ENCODE measurements at places on chromosomes 4 and X.

GRCh38 chr4:13866881-13867280 is 239.4 kb upstream of the BOD1L1 start:
- DNase-seq: no peak

GRCh38 chr4:119733431-119733830 is 104.8 kb upstream of the PDE5A start:
- no peak for DNase-seq

DNA sequence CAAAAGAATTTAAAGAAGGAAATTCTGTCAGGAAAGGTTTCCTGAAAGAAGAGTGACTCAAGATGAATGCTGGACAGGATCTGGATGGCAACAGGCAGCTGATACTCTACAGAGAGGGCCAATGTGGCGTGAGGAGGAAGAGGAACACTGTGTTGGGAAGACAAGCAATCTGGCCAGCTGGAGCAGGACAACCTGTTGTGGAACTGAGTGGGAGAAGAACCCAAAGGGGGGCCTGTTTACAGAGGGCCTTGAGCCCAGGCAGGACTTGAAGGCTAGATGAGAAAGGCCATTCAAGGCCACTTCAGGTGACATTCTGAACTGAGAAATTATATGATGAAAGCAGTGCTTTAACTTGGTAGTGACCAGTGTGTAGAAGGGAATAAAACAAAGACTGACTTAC is 8.5 kb downstream of the OTUD4 start:
- no peak for DNase-seq

DNA sequence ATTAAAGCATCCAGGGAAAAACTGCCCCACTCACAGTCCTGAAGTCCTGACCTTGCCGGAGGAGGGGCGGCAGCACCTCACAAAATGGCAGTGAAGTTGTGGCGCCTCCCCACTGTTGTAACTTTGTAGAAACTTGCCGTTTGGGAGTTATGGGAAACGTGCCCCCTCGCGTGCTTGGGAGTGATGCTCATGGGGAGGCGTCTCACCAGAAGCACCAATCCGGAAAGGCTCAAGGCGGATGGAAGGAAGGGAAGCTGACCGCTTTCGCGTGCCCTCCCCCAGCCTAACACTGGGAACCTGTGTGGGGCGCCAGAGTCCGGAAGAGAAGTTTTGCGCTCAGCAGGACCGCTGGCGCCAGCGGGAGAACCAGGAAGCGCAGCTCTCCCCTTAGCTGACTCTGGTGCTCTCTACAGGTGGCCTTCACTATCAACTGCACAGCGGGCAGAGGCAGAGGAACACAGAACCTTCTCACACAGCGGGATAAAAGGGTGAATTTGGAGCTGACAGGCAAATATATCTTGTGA is at the start of the genes CT45A10 and SAGE1:
CT45A10 (minus strand) TSS at position 151 of the 524 bp plus-strand sequence. CDS start 8,100 bp downstream, outside the sequence.
SAGE1 (plus strand) TSS at position 423 of the 524 bp plus-strand sequence. CDS start 2,527 bp downstream, outside the sequence.
- no peak for DNase-seq

DNA sequence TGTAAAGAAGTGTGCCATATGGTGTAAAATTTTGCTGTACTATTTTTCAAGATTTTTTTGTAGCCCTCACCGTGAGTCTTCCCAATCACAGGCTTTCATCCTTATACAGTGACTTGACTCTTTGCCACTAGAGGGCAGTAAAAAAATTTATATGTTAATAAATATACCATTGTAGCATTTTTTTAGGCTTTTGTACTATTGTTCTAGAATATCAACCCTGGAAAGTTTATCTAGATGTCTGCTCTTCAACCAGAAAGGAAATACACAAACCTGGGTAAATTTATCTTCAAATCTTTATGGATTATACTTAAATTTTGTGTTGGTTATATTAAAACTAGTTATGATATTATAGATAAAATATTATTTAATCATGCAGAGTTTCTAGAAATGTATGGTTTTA is 235.3 kb downstream of the TENM3 start:
- DNase-seq: no peak

DNA sequence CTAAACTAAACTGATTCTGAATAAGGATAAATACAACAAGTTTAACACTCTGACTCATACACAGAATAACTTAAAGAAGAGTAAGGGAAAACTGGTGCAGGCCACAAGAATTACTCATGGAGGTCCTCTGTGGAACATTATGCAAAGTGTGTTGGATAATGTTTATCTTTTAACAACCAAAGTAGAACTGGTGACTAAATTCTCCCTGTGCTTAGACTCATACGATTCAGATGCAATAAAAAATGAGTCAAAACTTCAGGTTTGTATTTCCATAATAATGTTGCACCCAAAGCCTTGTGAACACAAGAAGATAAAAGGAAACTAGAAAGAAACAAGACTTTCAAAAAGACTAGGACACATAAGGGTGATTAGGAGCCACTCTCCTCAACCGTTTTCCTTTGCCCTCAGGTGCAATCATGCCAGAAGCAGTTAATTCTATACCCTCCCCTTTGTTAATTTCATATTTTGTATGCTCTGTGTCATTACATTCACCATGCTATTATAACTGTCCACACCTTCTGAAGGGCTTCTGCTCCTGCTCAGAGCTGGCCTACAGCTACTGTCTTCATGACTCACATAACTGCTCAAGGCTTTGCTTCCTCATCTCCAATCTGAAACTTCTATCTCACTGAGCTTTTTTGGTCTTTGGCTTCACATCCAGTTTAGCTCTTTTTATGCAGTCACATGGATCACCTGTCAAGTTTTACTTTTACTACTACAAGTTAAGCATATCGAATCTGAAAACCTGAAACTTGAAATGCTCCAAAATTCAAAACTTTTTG is 60.2 kb downstream of the KCNIP4 start:
- no peak for DNase-seq

DNA sequence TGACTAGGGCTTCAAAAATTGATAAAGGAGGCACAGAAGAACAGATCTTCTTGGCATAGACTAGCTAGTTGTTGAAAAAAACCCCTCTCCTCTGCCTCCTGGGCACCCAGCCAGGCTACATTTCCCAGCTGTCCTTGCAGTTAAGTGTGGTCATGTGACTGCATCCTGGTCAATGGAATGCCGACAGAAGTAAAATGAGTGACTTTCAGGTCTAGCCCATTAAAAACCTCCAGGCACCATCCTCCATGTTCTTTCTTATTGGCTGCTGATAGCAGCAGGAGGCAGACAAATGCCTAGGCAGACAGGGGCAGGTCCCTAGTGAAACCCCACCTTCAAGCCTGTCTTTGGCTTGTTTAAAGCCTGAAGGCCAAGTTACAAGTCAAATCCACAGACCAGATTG is 35.3 kb downstream of the ATXN3L start:
- DNase-seq: no peak

- no peak for DNase-seq
These were observed 7.5 kb downstream of the SMIM10 start for GRCh38 chrX:134998246-134998645.

DNA sequence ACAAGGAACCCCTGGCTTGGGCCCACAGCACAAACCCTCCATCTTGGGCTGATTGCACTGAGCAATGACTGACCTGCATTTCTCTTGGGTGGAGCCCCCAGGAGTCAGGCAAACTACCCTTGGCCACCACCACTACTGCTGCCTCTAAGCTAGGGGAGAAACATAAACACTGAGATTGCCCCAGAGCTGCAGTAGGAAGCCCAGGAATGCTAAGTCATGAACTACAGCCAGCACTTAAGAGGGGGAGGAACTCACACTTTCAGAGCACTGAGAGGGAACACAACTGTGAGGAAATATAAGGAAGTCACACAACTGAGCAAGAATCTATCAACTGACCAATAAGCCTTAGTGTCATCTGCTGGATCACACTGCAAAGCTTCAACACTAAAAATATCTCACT is 111.6 kb upstream of the PPP3CA start:
- DNase-seq: no peak

- DNase-seq: peak; percentile 56
These were observed at the start of gene HELT for GRCh38 chr4:185017964-185018772. Gene HELT, plus strand, starts transcription at chr4:185018490. Its CDS starts 439 bp downstream, at chr4:185018929.

- no peak for DNase-seq
These were observed 4.8 kb downstream of the SAT1 start for GRCh38 chrX:23787745-23788118.

GRCh38 chr4:120616-121015 is 3.7 kb upstream of the ZNF718 start:
- no peak for DNase-seq

- no peak for DNase-seq
These were observed 103.6 kb downstream of the RTL3 start for GRCh38 chrX:78555401-78555980.

GRCh38 chr4:77022560-77023179 is 53.1 kb downstream of the CCNI start:
- DNase-seq: peak; percentile 68

- DNase-seq: no peak
These were observed 269.2 kb upstream of the MAOA start for GRCh38 chrX:43386875-43387274.

DNA sequence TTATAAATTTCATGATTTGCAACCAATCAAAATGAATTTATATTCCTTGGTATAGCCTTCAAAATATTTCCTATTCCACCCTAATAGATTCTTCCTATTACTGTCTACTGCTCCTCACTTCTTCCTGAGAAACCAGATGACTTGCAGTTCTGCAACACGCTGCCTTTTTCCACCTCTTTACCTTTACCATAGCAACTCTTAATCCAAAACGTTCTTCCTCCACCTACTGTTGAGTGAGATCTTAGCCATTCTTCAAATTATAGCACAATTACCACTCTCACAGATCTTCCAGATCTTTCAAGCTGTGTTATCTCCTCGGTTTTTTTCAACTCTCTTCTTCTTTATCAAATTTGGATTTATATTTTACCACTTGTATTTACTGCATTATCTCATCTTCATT is 289.8 kb downstream of the ADGRL3 start:
- no peak for DNase-seq

- DNase-seq: no peak
These were observed 25.1 kb downstream of the SLIT2 start for GRCh38 chr4:20276848-20277247.

GRCh38 chr4:24763631-24764297 is 31.6 kb upstream of the SOD3 start:
- DNase-seq: no peak

DNA sequence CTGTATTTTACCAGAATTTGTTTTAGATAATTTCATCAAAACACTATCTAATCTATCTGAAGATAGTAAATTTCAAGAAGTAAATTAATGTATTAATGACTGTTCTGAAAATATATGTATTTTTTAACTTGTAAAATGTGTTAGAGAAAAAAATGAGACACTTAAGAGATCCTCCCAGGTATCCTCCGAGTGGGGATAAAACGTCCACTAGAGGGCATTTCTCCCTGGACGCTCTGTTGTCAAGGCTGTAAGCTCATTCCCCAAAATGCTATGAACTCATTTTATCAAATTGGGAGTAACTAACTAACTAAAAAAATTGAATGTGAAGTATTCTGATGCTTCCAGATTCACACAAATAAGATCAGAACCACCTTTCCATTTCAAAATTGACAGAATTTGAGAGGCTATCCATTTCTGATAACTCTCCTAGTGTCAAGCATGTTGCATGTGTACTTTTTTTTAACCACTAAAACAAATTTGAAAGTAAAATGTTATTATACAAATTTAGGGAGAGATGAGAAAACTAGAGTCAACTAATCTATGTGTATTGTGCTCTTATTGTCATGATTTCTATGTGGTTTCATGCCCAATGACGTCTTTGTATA is 337.3 kb upstream of the HS3ST1 start:
- no peak for DNase-seq

DNA sequence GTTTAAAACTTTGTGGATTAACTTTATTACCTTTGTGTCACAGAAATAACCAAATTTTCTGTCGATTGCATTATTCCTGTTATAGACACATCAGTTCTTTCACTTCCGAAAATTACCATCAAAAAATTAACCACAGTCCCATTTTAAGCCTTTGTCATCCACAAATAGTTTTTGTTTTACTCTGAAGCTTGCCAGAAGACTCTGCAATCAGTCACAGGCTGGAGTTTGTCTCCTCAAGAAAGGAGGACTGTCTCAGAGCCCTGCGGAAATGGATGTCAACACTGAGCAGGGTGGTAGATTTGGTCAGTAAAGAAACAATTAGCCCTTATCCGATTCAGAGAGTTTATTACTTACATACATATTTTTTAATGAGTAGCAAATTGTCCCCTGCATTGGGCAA is 20.1 kb upstream of the TCEAL4 start:
- no peak for DNase-seq

- no peak for DNase-seq
These were observed 50.3 kb downstream of the DKK2 start for GRCh38 chr4:106985830-106986229.

DNA sequence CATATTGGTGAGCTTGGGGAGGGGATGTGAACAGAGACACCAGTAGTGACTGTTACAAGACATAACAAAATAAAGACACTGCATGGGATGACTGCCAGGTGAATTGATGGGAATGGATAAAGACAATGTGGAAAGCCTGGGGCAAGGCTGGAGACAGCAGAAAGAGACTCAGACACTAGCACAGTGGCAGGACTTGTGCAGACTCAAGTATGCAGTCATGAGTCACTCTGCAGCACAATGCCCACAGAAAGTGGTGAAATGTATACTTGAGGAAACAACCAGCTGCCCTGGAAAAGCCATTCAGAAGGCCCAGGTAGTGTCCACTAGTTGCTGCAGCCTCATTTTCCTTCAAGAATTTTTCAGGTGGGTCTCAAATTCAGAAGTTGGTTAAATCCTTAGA is 452.3 kb downstream of the MID1IP1 start:
- no peak for DNase-seq

- DNase-seq: no peak
These were observed 155.6 kb upstream of the PITX2 start for GRCh38 chr4:110778521-110778920.

GRCh38 chr4:167183036-167183435 is 51.3 kb downstream of the SPOCK3 start:
- DNase-seq: no peak

DNA sequence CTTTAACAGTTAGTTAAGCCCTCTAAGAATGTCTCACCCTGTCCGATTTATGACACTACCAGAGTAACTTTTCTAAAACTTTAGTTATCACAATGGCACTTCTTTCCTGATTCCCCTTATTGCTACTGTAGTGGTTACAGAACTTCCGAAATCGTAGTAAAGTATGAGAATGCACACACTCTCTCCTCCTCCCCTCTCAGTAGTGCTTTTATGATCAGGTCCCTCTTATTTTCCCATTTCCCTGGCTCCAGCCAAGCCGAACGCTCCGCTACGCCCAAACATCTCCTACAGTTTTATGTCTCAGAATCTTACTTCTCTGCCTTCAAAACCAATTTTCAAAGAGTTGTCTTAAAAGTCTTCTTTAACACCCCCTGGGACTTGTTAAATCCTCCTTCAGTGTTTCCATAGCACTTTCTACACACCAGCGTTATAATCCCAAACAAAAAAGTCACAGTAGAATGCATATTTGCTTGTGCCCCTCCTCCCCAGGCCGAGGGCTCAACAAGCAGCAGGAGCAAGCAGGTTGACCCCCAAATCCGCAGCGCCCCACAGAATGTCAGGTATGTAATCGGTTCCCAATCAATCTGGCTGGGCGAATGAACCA is 671 bp downstream of the HPF1 start:
- DNase-seq: no peak

DNA sequence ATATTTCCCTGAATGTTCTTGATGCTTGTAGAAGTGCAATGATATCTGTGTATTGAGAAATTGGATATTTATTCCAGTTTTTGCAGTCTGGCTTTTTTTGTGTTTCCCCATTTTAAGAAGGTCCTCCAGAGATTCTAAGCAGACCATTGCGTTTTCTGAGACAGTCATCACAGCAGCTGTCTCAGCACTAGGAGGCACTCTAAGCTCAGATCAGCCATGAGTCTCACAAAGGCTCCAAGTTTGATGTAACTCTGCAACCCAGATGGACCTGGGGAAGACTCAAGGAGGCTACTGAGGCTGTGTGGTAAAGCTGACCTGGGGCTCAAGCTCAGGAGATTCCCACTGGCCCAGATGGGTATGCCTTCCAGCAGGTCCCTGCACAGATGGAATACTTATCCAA is 89.3 kb upstream of the CYLC1 start:
- DNase-seq: no peak
